ENCODE measurements at places on chromosomes 6 and 20. TPM values are rescaled to one million over a fixed set of nuclear protein-coding genes. Genes with fewer than 3 reads are reported as not detected.

VIP gene
- not detected for total RNA-seq

ZSCAN23 gene
- total RNA-seq: 0.19 TPM

TTK gene
- total RNA-seq: 0.45 TPM

UNC5CL gene
- 2.9 TPM for total RNA-seq

MYBL2 gene
- total RNA-seq: 0.69 TPM

TAAR8 gene
- not detected for total RNA-seq

SAMD5 gene
- not detected for total RNA-seq

SLC17A4 gene
- not detected for total RNA-seq

HUS1B gene
- total RNA-seq: 2.2 TPM

TCEA2 gene
- 28.4 TPM for total RNA-seq

GOPC gene
- 9.7 TPM for total RNA-seq

B3GALT4 gene
- total RNA-seq: 12.7 TPM

ERGIC3 gene
- total RNA-seq: 146 TPM

MUC21 gene
- total RNA-seq: not detected

DNA sequence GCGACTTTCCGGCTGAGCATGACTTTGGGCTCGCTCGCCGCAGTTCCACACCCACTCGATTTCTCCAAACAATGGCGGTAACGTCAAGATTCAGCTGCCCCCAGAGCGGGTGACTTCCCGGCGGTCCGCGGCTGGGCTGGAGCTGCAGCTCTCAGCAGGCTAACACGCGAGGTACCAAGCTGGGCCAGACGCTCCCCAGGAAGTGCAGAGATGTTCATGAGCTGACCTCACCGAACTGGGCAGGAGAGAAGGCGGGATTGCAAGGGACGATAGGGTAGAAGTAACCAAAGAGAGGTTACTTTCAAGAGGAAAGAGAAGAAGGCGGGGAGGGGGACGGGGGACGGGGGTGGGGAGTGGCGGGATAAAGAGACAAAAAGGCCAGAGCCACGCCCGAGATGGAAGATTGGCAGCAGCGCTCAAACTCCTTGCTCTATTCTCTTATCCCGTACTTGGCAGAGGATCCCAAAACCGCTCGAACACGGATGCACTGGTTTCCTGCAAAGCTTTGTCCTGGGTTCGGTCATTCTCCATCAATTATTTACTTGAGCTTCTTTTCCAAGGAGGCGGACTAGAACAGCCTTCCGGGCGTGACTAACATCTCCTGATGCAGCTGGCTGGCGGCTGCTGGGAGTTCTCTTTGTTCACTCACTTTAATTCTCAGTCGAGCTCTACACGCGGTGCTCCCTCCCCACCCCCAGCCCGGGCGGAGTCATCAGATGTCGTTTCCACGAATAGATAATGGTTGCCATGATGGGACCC, at the start of gene MTCL3:
Gene MTCL3, minus strand, starts transcription at position 626 of the 759 bp plus-strand sequence.
- no peak for DNase-seq

GRCh38 chr20:59821788-59822187, 111.6 kb downstream of the SYCP2 start:
- DNase-seq: no peak

DNA sequence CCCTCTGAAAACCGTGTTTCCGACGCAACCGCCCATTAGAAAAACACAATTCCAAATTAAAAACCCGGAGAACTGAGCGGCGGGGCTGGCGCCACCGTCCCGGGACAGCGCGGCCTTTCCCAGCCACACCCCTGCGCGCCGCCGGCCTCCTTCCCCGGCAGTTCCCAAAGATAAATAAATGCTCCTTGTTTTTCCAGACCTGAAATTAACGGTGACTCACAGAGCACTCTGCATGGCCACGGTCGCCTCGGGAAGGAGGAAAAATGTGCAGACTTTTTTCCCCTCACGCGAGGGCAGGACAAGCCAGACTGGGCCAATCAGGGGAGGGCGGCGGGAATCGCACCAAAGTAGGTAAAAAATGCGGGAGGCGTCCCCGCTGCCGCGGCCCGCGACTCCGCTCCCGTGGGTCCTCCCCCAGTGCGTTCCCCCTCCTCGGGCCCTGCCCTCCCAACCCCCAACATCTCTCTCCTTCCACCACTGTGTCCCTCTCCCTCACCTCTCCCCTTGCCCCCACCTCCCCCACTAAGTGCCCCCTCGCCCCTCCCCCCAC, 828 bp upstream of the DSTN start:
- no peak for DNase-seq

- DNase-seq: no peak
Observed at GRCh38 chr6:166454692-166455515, 72.2 kb upstream of the MPC1 start.

DNA sequence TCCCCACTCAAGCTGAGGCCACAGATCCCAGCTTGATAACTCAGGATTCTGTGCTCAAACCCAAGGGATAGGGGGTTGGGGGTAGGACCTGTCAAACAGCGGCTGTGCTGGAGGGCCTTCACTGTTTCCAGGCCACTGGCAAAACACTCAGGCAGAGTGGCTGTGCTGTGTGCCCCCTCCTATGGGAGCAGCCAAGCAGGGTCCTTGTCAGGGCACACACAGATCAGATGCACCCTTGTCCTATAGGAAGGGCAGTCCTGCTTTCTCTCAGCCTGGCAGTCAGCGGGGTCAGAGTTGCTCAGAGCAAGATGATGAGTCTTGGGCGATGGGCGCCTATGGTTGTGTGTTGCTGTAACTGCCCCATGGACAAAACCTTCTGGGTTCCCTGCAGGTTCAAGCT, 554.8 kb downstream of the TBC1D32 start:
- no peak for DNase-seq

DNA sequence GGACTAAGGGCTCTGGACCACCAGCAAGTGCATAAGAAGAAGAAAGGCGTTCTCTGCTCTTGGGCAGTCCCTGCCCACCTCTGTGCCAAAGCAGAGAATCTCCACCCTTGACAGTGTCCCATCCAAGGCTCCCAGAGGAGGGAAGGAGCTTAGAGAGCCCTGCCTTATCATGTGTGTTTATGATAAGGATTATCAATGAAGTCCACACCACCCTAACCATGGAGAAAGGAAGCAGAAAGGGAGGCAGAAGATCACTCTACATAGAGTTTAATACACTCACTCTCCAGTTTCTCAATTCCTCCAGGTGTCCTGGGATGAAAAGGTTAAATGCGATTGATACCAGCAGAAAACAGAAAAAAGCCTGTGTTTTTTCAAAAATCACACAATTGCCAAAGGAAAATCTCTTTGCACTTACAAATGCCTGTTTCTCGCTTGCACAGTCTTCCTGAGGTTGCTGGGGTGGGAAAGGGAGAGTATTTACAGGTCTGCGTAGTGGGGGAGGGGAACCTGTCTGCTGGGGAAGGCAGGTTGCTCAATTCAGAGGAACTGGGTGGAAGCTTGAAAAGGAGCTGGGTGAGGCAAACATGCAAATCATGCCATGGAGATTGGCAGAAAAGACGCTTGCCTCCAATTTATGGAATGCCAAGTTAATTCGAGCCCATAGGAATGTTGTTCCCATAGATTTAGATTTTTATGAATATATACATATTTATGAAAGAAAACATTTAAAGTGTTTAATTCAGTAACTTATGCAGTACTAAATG, 104.0 kb downstream of the EYA2 start:
- no peak for DNase-seq

- no peak for DNase-seq
Observed at GRCh38 chr6:26415791-26416190, 13.7 kb downstream of the BTN3A1 start.

- DNase-seq: no peak
Observed at GRCh38 chr20:10531848-10532247, 96.7 kb downstream of the SLX4IP start.

- DNase-seq: no peak
Observed at GRCh38 chr6:26401389-26401986, 587 bp upstream of the BTN3A1 start.

- no peak for DNase-seq
Observed at GRCh38 chr6:27889275-27889627, 22.9 kb downstream of the OR2B2 start.

GRCh38 chr6:40874495-40874894, 164.5 kb downstream of the UNC5CL start:
- no peak for DNase-seq

- no peak for DNase-seq
Observed at GRCh38 chr6:100353276-100354015, 111.3 kb downstream of the SIM1 start.

DNA sequence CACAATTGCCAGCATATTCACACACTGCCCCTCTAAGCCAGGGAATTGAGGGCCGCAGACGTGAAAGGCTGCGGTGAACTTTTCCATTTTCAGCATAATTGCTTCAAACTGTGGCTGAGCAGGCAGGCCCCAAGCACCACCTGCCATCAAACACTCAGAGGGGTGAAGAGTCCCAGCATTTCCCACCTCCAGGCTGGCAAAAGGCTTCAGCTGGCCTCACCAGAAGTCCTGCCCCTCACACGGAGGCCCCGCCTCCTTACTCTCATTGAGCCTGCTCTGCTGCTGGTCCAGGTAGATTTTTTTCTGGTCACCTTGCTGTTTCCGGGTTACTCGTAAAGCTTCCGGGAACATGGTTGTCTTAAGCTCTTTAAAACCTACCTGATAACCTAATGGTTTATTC, 52.0 kb upstream of the PRELID3B start:
- no peak for DNase-seq

- no peak for DNase-seq
Observed at GRCh38 chr6:163963205-163964120, 548.9 kb downstream of the QKI start.

DNA sequence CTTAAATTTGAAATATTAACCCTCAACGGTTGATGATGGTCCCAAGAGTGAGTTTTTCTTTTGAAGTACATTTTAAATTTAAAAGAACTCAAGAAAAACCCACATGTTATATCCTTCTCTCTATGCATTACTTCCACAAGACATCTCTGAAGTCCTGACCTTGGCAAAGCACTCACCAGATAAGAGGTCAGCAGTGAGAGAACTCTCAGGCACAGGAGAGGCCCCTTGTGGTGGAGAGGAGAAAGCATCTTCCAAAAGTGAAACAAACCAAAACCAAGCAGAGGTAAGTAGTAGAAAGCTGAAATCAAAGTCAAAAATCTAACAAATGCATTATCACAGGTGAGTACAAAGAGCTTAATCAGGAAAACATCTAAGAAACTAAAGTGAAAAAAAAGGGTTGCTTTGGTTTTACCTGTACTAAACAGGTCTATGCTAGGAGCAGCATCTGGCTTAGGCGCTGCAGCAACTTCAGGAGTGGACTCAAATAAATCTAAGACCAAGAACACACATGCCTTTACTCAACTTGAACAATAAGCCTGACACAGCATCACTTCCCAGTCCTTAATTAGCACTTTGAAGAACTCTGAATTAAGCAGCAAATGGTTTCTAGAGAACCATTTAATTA, 80.5 kb downstream of the PRSS35 start:
- DNase-seq: no peak

DNA sequence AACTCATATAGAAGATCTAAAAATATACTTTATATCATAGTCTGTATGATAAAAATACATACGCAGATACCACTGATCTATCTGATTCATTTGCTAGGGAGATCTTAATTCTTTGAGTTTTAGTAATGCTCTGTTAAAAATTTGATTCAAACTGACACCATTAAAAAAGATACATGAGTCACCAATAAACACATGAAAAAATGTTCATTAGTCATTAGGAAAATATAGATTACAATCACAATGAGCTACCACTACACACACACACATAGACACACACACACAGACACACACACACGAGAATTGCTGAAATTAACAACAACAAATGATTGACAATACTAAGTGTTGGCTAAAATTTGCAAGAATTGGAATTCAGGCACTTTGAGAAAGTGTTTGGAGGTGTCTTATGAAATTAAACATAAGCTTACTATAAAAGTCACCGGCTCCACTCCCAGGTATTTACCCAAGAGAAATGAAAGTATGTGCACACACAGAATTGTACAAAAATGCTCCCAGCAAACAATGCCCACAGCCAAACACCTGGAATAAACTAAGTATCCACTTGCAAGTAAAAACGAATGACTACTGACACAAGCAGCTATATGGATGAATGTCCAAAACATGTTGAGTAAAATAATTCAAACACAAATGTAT, 117.7 kb upstream of the GGTLC1 start:
- no peak for DNase-seq

GRCh38 chr6:79570129-79571029, 33.1 kb upstream of the LCA5 start:
- peak; percentile 46 for DNase-seq

- DNase-seq: no peak
Observed at GRCh38 chr6:153720732-153721131, 318.3 kb upstream of the OPRM1 start.

GRCh38 chr6:100134703-100135102, 140.7 kb upstream of the MCHR2 start:
- DNase-seq: no peak

GRCh38 chr6:41176189-41176588, 13.3 kb upstream of the TREM2 start:
- DNase-seq: no peak

- no peak for DNase-seq
Observed at GRCh38 chr6:169450097-169450496, 196.5 kb upstream of the THBS2 start.

- DNase-seq: no peak
Observed at GRCh38 chr6:13404228-13404891, 76.0 kb upstream of the TBC1D7 start.

GRCh38 chr20:1364106-1364505, 28.7 kb downstream of the FKBP1A start:
- no peak for DNase-seq

DNA sequence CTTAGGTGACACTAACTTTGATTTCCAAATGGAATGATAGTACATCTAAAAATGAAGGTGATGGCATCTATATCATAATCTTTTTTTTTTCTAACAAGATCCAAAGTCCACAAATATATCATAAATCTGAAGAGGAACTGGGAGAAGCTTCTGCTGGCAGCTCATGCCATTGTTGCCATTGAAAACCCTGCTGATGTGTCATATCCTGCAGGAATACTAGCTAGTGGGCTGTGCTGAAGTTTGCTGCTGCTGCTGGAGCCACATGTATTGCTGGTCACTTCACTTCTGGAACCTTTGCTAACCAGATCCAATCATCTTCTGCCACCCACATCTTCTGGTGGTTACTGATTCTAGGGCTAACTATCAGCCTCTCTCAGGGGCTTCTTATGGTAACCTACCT, 27.4 kb upstream of the KHDC1 start:
- DNase-seq: no peak

DNA sequence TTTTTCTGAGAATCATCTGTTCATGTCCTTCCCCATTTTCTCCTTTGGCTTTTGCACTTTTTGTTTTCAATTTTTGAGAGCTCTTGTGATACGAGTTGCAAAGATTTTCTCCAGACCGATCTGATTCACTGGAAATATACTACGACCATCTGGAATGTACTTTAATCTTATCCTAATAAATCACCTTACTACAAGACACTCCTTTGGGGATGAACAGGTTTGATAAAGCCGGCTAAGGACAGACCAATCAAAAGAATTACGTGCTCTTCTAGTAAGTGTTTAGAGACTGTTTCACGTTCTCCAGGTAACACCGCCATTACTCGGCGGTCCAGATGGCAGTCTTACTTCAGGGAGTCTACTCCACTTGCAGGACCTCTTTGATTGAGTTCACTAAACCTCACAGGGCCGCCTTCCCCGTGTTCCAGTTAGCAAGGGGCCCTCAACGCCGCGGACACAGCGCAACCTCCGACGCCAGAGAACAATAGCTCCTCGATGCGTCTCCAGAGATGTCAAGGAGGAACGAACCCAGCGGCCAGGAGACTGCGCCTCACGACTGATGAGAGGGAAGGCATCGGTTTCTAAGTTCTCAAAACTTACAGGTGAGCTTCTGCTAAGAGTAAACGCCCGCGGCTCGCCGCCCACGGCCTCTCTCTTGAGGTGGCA, 920 bp upstream of the WTAP start:
- no peak for DNase-seq

Measured in CD4-positive, alpha-beta T cell (primary cell).